CD4-positive, alpha-beta T cell treated with Interleukin-12 subunit alpha and Interleukin-12 subunit beta, for 1 hour (primary cell): ENCODE measurements at places on chromosomes 5 and 9.

GRCh38 chr5:8329773-8330172, 460.8 kb downstream of the MTRR start:
- no peak for DNase-seq

DNA sequence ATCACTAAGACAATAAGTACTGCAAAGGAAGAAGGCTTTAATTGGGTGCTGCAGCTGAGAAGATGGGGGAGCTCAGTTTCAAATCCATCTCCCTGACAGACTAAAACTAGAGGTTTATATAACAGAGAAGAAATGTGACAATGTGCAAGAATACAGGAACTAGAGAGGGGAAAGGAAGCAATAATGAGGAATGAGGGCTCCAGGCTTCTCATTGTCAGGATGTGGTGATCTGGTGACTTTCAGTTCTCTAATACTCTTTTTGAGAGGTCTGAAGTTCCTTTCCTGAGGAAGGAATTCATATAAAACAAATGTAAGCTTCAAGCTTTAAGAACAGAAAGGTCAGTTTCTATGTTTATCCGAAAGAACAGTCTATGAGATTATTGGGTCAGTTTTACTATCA, 42.5 kb upstream of the SPATA31E1 start:
- DNase-seq = no peak

GRCh38 chr5:67731886-67732285, 483.7 kb upstream of the PIK3R1 start:
- DNase-seq = no peak

DNA sequence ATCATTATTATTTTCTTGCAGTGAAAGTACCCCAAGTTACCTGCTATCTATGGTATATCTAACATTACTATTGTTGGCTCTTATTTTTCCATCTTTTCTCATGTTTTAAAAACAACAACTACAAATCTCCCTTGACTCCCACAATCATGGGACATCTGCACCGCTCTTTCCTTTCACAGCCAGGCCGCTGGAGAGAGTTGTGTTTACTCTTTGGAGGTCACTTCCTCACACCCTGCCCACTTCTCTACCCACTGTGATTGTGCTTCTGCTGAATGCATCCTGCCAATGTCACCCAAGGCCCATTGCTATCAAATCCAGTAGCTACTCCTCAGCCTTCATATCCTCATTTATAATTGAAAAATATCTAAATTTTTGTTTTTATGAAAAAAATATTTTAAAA, 29.7 kb downstream of the SLC28A3 start:
- no peak for DNase-seq

DNA sequence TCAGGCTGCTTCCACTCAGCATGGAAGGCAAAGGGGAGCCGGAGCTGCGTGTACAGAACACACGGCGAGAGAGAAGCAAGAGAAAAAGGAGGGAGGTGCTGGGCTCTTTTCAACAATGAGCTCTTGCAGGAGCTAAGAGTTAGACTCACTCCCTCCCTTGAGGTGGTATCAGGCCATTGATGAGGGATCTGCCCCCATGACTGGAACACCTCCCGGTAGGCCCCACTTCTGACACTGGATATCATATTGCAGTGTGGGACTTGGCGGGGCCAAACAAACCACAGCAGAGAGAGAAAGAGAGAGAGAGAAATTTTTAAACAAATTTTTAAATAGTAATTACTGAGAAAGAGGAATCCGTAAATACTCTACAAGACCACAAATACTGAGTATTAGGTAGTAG, 182.2 kb downstream of the TRIO start:
- no peak for DNase-seq

GRCh38 chr5:168046163-168046562, 245.3 kb upstream of the WWC1 start:
- DNase-seq = no peak

DNA sequence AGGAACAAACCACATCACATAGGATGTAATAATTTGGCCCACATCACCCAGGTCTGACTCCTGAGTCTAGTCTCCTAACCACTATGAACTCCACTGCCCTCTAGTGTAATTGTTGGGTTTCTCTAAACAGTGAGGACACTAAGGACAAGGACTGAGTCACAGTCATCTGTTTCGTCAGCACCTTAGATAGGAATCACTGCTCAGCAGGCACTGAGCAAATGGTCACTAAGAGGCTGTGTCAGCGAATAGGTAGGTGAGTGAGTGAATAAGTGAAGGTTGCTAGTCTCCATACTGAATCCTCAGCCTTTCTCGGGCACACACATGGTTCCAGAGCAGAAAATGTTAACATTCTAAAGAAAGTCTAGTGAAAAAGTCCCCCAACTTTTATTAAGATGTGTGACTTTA, 278.6 kb downstream of the SPOCK1 start:
- no peak for DNase-seq

- no peak for DNase-seq
These were observed 338.1 kb downstream of the ASTN2 start for GRCh38 chr9:117076571-117077290.

DNA sequence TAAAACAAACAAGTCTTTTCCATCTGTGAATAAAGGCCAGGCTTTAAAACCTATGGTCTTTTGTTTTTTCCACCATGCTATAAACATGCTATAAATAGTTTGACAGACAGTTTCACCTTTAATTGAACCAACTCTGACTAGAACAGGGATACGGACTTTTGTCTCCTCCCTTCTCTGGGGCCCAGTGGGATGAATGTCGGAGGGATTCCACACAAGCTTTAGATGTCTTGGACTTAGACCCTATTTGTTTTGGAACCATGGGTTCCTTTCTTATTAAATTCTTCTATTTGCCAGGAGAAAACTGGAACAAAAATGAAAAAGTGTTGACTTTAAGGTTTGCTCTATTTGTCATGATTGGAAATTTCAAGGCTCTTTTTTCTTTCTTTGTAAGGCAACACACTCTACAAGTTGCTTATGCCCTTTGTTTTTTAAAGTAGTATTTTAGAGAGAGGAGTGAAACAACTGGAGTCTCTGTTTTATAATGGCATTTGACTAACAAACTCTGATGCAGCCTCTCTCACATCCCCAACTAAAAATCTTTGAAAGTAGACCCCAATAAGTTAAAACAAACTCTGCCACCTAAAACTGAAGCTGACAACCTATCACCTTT, 145.3 kb downstream of the MLLT3 start:
- no peak for DNase-seq
